ENCODE measurements at places on chromosomes 13 and 19.

DNA sequence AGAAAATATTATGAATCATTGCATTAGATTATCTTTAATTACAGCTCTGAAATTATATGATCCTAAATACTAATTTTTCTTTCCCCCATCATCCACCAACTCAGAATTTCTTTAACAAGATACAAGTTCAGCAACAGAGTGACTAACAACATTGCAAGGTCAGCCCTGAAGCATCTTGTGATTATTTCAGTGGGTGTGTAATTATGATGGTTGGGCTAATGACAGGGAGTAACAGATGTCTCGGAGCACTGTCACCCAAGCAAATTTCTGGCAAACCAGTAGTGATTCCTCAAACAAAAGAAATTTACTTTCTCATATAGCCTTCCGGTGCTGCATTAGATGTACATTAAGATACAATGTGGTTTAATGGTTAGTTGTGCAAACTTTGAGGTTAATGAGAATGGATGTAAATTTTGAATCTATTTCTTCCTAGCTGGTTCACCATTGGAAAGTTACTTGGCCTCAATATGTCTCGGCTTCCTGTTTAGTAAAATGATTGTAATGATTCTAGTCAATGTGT lies 238.9 kb downstream of the ITGBL1 start:
- no peak for DNase-seq

GRCh38 chr13:81551036-81551435 lies 1210.1 kb upstream of the SPRY2 start:
- DNase-seq, result no peak

- DNase-seq, result peak; percentile 82
Measured at GRCh38 chr13:40982772-40983171, 36.3 kb downstream of the ELF1 start.

DNA sequence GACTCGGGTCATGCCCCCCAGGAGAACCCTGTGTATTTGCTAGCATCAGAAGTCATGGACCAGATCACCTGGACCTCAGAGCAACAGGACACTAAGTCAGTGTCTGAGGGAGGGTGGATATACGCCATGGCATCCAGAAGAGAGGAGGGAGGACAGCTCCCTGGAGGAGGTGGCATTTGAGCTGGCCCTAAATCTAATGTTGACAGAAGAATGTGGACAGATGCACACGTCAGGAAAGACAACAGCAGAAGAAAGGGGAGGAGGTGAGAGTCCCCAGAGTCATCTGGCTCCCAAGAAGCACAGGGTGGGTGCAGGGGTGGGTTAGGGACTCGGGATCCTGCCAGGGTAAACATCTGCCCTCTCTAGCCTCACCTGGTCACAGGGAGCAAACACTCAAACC lies 24.5 kb upstream of the CCNE1 start:
- no peak for DNase-seq

DNA sequence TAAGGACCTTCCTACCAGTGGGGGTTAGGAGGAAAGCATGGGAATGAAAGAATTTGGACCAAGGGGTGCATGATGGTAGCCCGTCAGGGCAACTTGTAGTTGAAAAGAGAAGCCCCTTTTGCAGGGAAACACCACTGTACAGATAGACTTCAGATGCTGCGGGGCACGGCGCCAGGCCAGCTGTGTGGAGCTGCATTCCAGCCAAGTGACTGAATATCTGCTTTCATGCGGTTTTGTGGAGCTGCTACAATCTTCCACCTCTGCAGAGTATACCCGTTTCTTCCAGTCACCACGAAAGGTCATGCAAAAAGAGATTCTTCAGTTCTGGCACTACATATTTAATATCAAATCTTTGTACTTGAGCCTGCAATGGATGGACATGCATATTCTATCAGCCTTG lies 104.7 kb downstream of the RGCC start:
- no peak for DNase-seq

DNA sequence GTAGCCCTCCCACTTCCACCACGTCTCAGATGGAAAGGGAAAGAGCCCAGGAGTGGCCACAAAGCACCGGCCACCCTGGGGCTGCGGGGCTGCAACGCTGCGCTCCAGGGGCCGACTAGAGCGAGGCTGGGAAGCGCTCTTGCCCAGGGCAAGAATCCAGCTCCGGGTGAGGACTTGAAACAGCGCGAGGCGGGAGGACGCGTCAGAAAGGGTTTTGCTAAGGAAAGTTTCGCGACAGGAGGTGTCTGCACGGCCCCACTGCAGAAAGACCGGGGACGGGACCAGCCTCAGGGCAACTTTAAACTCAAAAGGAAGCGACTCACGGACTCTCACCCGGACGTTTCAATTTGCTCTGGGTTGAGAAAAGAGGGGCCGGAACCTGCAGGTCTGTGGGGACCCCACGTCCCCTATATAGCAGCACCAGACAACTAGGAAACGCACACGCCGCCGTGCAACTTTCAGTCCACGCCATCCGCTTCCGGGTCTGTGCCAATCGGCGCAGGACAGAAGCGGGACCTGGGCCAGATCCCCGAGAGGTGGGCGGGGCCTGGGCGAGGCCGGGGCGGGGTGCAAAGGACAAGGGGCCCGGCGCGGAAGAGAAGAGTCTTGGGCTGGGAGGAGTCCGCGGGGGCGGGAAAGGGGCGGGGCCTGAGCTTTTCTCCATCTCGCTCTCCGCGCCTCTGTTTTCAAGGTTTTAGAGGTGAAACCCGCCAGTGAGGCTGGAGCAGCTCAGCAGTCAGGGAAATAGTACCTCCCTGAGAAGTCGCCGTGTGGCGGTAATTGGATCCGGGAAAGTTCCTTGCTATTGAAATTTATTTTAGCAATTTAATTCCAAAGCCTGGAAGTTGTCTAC lies at the start of gene ZNF816:
ZNF816 (minus strand) TSS at position 488 of the 853 bp plus-strand sequence. CDS start 6,792 bp downstream, outside the sequence.
- peak; percentile 88 for DNase-seq
